GM23338 (cell line): ENCODE measurements at places on chromosomes 12 and 14. TPM values are rescaled to one million over a fixed set of nuclear protein-coding genes. Genes with fewer than 3 reads are reported as not detected.

DNA sequence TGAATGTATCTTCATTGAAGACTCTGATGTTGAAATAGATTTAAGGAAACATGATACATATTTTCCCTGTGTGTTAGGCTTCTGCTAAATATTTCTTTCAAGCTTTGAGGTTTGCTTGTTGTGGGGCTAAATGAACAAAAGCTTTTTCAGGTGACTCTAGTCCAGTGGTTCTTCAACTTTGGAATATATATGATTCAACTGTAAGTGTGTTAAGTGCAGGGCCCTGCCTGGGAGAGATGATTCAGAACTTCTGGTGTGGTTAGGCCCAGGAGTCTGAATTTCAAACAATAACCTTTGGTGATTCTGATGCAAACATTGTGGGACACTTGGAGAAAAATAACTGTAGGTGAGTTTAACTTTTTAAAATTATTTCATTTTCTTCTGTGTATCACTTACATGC lies 93.0 kb downstream of the TRHDE start:
- DNase-seq: no peak

DNA sequence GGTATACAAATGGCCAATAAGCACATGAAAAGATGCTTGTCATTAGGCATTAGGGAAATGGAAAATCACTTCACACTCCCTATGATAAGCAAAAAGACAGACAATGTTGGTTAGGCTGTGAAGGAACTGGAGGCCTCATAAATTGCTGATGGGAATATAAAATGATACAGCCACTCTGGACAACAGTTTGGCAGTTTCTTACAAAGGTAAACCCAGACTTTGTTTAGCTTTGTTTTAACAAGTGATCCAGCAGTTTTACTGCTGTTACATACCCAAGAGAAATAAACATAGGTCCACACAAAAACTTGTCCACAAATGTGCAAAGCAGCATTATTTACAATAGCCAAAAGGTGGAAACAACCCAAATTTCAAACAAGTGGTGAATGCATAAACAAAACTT lies 5.4 kb downstream of the RPS6KA5 start:
- no peak for DNase-seq

DNA sequence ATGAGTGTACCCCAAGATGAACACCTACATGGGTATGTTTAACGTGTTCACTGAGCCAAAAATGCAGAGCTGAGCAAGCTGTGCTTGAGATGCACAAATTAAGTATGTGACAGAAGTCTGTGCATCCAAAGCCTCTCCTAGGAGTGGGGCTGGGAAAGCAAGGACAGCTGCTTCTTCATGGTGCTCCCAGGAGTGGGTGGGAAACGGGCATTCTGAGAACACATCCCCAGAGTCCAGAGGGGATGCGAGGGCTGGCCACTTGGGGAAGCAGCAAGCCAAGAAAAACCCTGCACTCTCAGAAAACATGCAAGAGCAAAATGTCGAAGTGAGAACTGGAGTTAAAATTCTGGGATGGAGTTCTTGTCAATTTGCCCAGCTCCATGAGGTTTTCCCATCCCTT lies 414.3 kb downstream of the BCAT1 start:
- DNase-seq: peak; percentile 49

GRCh38 chr12:26422839-26423398 lies 227.5 kb downstream of the SSPN start:
- DNase-seq: no peak

DNA sequence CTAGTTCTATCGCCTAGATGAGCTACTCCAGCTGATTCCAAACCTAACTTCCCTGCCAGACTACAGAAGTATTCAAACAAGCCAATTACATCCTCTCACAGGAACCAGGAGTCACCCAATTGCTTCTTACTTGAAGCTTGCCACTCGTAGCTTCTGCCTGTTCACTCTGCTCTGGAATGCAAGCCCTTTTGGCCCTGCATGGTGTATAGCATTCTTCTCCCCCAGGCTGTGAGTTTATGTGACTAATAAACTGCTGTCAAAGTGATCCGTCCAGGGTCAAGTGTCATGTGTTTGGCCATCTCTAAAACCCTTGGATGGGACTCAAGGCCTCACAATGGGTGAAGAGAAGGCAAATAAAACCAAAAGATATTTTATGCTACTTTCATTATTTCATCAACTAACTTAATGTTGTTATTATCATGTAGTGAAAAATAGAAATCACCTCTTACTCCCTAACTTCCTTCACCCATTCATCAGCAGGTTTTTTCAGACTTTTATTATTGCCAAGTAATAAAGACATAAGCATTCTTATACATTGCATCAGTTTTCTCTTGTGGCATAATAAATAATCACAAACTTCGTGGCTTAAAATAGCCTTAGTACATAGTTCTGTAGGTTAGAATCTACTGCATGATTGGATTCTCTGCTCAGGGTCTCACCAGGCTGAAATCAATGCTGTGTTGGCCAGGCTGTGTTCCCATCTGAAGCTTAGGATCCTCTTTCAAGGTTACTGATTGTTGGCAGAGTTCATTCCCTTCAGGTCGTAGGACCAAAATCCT lies 1981.7 kb upstream of the FLRT2 start:
- DNase-seq: peak; percentile 5

Gene PDE3A
- total RNA-seq: 9.1 and 9.2 TPM in 2 replicates

Gene KRT83
- total RNA-seq: not detected in 2 replicates

Gene CEP170B
- total RNA-seq: 31.3 and 37.1 TPM in 2 replicates

Gene CISTR
- total RNA-seq: not detected in 2 replicates

Gene MGP
- not detected in 2 replicates for total RNA-seq

Gene SLCO1B1
- 0.24 TPM in 1 of 2 replicates, not detected in the other for total RNA-seq
